CD8-positive, alpha-beta memory T cell (primary cell): ENCODE measurements at places on chromosomes 5 and 9.

- no peak for DNase-seq
Measured at GRCh38 chr5:7808998-7809397, 41.9 kb downstream of the CFAP90 start.

- DNase-seq, result no peak
Measured at GRCh38 chr5:168342151-168342825, 50.8 kb downstream of the WWC1 start.

DNA sequence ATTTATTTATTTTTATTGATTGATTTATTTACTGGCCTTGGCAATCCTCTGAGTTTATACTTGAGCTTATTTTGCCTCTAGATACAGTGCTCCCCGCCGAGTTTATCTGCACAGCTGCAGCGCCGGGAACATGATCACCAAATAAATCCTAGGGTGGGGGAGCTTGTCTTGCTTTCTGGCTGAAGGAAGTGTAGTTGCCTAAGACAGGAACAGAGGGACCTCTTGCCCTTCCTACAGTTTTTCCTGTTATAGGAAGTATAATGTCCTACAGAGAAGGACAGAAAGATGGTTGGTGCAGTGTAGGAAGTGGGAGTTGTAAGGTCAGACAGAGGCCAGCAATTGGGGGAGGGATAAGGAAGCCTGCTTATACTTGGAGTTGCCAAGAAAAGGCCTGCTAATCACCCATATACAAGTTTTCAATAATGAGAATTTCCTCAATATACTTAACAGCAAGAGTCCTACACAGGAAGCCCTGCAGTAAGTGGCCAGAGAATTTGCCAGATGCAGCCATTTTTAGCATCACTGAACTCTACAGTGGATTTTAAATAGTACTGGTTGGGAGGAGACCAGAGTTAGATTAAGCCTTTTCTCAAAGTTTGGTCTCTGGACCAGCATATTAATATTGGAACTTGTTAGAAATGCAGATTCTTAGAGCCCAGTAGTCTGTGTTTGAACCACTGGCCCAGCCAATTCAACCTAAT is 7.7 kb downstream of the AOPEP start:
- no peak for DNase-seq

DNA sequence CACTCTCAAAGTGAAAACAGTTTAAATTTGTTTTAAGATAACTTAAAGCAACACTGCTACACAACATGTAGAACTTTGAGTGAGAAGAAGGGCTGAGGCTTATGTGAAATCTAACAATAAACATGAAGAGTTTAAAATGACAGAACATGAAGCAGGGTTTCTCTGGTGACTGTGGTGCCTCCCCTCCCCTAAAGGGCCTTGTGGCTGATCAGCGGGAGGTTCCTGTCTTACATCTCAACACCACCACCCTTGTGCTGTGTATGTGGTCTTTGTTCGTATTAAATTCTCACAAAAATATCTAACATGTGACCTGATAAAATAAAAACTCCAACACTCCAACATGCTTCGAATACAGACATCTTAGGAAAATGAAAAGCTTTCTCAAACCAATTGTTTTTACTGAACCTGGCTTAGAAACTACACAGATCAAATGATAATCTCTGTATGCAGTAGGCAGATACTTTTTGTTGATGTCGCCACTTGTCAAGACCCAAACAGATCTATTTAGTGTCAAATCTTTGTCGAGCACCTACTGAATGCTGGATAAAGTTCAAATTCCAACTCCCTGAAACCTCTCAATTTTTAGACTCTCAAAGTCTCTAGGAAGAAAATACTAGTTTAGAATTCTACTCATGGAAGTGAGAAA is 9.9 kb upstream of the IQGAP2 start:
- DNase-seq, result no peak

- no peak for DNase-seq
Measured at GRCh38 chr5:72130351-72130761, 23.1 kb downstream of the MAP1B start.

DNA sequence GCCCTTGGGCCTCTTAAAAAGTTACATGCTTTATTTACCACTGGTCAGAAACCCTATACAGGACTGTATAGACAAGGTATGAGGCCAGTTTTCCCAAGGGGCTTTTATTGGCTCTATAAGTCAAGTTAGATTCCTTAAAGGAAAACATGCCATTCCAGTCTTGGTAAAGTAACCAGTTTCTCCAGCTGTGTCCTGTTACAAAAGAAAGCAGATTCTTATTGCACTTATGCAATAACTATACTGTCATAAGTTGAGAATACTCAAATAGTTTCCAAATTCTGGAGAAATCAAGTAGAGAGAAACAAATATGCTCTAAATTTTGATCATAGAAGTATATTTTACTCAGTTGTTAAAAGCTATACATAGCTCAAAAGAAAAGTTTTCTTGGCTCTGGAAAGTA is 47.2 kb downstream of the PTGS1 start:
- DNase-seq, result no peak

GRCh38 chr5:146199176-146199815 is 4.1 kb upstream of the RBM27 start:
- DNase-seq, result no peak

DNA sequence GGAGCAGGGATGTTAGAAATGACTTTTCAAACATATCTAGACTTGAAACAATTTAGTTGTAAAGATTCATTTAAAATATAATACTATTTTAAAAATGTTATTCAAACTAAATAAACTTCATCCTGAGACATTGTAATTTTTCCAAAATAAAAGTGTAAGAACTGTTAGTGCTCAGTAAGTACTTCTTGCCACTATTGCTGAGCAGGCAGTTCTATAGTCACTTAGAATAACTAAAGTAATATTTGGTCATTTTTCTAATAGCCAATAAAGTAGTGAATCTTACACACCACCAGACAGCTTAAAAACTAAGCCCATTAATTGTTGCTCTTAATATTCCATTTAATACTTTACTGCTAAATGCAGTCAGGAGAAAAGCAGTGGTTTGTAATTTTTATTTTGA is 1120.0 kb upstream of the CDH10 start:
- no peak for DNase-seq

GRCh38 chr5:36724467-36725332 is 118.3 kb downstream of the SLC1A3 start:
- DNase-seq, result no peak

DNA sequence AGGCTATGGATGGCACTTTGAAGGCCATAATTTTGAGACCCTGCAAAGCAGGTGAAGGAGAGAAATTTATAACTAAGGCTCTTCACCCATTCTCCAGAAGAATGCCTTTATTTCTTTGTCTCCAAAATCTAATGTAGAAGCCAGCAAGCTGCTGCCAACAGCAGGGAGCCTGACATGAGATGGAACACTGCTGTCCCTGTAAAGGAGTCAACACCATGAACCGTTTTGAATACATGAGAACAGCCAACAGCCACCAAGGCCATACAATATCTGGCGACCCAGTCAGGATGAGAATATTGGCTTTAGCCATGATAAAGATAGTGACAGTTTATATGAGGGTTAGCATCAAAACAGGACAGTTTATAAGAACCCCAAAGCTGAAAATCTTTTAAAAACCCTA is 121.2 kb upstream of the LIFR start:
- no peak for DNase-seq

GRCh38 chr9:21810388-21810787 is 8.0 kb downstream of the MTAP start:
- DNase-seq, result no peak

- no peak for DNase-seq
Measured at GRCh38 chr9:14573319-14573718, 119.9 kb downstream of the ZDHHC21 start.

DNA sequence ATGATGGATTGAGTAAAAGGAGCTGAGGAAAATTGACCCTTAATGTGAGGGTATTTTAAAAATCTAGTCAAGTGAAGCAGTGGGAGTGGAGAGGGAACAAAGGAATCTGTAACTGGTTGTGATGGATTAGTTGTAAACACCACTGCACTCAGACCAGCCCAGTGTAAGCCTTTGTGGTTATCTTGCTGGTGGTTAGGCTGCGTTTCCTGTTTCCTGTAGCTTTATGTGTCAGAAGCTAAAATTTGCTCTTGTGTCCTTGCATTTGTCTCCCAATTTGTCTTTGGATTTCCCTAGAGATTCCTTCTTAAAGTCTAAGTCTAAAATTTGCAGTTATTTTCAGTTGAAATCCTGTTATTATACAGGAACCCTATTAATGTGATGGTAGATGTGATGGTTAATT is 6.3 kb downstream of the IFNA21 start:
- DNase-seq, result peak; percentile 54

GRCh38 chr5:41772785-41773442 is 97.3 kb downstream of the OXCT1 start:
- no peak for DNase-seq

GRCh38 chr5:62731022-62731421 is 152.4 kb downstream of the LRRC70 start:
- no peak for DNase-seq

GRCh38 chr9:21556581-21557427 is 74.7 kb upstream of the IFNE start:
- no peak for DNase-seq

- no peak for DNase-seq
Measured at GRCh38 chr9:8887369-8887768, 1087.8 kb upstream of the DMAC1 start.

GRCh38 chr5:125450771-125451170 is 704.3 kb upstream of the ZNF608 start:
- DNase-seq, result no peak

GRCh38 chr5:107672211-107673038 is 1.7 kb upstream of the EFNA5 start:
- DNase-seq, result no peak

DNA sequence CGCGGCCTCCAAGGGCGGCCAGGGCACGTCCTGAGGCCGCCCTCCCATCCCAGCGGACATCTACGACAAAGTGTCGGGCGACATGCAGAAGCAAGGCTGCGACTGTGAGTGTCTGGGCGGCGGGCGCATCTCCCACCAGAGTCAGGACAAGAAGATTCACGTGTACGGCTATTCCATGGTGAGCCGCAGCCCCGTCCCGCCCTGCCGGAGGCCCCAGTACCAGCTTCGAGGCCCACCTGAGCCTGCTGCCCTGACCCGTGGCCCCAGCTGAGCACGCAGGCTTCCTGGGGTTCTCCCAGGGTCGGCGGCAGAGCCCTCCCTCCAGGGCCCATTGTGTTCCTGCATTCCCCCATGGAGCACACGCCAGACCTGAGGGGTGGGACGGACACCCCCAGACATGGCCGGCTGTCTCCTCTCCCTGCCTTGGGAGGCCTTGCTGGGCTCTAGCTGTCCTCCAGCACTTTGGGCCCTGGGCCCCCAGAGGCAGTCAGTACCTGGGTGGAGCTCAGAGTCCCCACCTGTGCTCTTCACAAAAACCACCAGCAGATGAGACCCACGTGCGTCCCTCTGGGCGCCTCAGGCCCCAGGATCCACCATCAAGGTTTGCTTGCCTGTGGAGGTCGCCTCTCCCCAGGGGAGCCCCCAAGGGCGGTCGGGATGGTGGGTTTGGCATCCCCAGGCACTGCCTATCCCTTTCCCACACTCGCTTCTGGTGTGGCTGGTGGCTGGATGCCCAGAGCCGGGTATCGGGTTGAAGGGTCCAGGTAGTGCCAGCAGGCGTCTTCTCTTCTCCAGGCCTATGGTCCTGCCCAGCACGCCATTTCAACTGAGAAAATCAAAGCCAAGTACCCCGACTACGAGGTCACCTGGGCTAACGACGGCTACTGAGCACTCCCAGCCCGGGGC is 1.0 kb downstream of the PHPT1 start:
- no peak for DNase-seq

GRCh38 chr5:124948062-124948753 is 201.8 kb upstream of the ZNF608 start:
- DNase-seq, result no peak

DNA sequence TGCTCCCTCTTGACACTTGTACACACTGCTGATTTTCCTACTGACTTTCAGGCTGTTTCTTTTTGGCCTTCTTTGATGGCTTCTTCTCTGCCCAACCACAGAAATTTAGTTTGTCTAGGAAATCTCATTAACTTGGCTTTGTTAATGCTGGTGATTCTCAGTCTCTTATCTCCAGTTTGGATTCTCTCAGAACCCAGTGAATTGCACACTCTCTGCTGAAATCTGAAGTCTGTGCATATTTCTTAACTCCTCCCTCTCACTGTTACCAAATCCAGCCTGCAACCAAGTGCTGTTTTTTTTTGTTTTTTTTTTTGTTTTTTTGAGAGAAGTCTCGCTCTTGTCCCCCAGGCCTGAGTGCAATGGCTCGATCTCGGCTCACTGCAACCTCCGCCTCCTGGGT is 117.2 kb downstream of the CDC42SE2 start:
- no peak for DNase-seq
